ENCODE measurements at places on chromosomes 2 and 18.
A peak's percentile ranks its signal among the peaks of the same experiment; 100 is the strongest.

DNA sequence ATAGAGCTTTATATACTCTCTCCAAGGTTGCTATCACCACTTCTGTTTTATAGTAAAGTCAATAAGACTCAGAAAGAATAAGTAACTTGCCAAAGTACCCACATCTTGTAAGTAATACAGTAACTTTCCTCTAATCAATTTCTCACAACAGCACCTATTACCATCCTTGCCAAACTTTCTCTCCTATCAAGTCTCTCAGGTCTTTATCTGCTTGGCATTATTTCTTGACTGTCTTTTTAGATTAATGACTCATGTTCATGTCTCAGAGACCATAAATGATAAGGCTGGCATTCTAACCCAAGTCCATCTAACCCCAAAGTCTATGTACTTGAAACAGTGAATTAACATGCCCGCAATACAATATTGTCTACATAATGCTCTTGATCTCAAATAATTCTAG is 618.0 kb upstream of the ZEB2 start:
- no peak for ATAC-seq

DNA sequence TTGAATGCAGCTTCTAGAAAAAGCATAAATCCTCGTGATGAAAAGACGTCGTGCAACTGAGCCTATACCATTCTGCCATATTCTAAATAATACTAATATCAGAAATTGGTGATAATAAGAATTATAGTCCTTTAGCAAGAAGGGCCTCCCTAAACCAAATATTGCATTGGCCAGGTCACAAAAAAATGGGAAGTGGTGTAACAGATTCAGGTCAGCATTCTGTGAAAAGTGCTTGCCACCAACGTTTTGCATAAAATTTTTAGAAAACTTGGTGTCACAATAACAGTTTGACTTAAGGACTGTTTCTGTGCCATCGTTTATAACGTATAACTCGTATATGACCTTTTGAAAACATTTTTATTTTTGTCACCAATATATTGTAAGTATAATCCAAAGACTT is 603.6 kb downstream of the CPS1 start:
- no peak for ATAC-seq

GRCh38 chr2:61758159-61758558 is 95.7 kb downstream of the FAM161A start:
- peak; percentile 52 for ATAC-seq

DNA sequence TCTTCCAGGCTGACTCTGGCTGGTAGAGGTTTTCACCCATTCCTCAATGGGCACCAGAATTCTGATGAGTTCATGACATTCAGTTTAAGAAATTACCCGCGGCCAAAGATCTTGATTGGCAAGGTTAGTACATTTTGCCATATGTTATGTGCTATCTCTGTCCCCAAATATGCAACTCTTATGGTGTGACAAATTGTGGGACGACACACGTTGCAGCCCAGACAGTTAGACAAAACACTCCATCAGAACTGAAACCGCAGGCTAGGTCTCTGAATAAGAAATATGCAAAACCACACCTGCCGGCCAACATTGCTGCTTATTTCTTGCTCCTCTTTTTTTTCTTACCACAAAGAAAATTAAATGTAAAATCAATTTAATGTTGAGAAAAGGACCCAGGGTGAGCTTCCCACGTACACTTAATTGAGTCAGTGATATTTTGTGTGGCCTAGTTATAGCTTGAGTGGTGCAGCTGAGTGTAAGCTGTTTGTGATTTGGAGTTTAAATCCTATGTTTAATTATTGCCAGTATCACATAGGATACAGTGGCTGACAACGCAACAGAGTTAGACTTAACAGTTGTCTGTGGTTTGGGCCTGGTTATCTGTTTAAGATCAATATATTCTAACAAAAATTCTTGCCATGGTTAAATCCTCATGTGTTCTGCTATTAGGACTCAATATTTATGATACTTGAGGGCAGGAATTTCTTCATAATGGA is 35.7 kb upstream of the LTBP1 start:
- no peak for ATAC-seq

GRCh38 chr2:105933906-105934305 is 189.2 kb downstream of the NCK2 start:
- no peak for ATAC-seq

DNA sequence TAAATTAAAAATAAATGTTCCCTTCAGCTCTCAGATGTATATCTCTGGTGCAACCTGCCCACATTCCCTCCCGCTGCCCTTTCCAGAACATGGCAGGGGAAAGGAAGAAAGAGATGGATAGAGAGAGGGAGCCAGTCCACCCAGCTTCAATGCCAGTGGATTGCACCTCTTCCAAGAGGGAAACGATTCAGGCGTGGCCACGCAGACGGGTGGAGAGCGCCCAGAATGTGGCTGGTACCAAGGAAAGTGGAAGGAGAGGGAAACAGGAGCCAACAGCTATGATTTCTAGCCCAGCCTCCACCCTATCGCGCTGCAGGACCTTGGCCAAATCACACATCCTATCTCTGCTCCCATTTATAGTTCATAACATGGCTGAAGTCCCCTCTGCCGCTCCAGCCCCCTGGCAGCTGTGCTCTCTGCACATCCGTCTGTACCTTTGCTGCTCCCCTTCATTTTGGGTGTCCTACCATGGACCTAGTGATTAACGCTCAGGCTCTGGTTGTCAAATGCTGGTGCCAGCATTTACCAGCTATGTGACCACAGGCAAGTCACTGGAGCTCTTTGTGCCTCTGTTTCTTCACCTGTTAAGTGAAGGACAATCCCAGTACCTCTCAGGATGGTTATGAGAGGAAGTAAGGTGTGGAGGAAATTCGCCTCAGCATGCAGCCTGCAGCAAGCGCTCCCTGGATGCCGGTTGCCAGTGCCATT is 66.5 kb downstream of the SFXN5 start:
- ATAC-seq = no peak

DNA sequence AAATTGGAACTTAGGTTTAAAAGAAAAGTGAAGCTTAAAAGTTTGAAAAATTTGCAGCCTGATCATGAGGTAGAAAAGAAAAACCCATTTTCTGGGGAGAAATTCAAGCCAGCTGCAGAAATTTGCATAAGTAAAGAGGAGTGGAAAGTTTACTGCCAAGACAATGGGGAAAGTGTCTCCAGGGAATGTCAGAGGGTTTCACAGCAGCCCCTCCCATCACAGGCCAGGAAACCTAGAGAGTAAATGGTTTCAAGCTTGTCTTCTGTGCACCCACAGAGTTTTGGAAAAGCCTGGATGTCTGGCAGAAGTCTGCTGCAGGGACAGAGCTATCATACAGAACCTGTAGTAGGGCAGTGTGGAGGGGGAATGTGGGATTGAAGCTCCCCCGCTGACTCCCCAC is 254.0 kb upstream of the FSIP2 start:
- ATAC-seq = no peak

DNA sequence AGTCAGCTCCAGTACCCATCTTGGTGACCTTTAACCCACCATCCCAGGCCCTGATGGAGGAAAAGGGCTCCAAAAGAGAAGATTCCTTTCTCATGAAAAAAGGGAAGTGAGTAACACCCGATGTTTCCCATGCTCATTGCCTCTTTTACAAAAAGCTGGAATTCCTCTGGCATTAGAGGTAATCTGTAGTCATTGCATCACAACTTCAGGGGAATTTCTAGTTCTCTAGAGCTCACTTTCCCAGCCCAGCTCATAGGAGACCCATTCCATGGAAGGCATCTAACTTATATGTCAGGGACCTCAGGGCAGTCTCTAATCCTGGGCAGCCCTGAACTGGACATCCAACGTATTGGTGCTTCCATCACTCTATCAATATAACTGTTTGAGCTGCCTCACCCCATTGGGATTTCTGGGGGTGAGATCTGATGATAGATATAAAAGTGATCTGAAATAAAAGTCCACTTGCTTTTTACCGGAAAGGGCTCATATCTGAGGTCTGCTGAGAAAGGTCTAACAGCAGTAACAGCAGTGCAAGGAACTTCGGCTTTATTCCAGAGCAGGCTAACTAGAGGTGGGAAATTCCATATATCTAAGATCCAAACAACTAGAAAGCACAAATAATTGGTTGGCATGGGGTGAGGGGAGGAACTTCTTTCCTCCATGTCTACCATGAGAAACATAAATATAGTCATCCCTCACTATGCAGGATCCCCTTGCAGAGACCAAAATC is 106.1 kb downstream of the ETAA1 start:
- no peak for ATAC-seq

DNA sequence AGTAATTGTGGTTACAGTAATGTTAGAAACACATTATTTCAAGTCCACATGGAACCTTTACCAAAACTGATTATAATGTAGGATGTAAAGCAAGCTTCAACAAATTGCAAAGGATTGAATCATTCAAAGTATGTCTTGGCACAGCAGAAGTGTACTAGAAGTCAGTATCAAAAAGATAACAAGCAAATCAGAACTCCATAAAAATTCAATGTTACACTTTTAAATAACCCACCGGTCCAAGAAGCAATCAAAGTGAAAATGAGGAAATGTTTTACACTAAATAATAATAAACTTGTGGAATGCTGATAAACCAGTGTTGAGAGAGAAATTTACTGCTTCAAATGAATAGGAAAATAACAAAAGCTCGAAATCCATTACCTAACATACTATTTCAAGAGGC is 47.7 kb downstream of the TTC21B start:
- no peak for ATAC-seq

GRCh38 chr2:31337860-31338259 is 76.7 kb downstream of the XDH start:
- ATAC-seq = no peak

GRCh38 chr2:74328074-74328473 is 15.1 kb downstream of the SLC4A5 start:
- no peak for ATAC-seq

- no peak for ATAC-seq
Observed at GRCh38 chr2:155825876-155826275, 506.6 kb downstream of the NR4A2 start.

Measured in activated CD4-positive, CD25-positive, alpha-beta regulatory T cell treated with anti-CD3 and anti-CD28 coated beads, Interleukin-2, amount 50 U/mL, for 24 hours (primary cell).